ENCODE measurements at places on chromosomes 3 and 15.

- no peak for DNase-seq
Measured at GRCh38 chr3:102531686-102532085, 96.9 kb downstream of the ZPLD1 start.

- DNase-seq: no peak
Measured at GRCh38 chr3:44387404-44387803, 48.8 kb downstream of the TCAIM start.

GRCh38 chr15:51075826-51076523 lies 18.7 kb downstream of the TNFAIP8L3 start:
- no peak for DNase-seq

DNA sequence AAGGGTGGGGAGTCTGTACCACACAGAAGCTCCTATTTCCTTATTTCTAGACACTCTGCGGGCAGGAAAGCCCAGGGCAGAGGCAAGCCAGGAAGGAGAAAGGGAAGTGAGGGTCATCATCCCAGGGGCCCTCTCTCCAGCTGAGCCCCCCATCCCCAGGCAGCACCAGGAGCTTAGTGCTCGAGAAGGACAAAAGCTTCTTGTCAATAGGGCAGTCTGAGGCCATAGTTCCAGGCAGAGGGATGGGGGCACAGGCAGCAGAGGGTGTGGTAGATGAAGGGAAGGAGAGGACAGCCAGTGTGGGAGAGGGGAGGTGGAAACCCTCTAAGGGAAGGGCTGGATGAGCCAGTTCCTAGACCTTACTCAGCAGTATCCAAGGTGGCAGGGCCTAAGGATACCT lies 2.7 kb downstream of the MAP1A start:
- DNase-seq: no peak

GRCh38 chr3:138457863-138458735 lies 23.7 kb downstream of the ESYT3 start:
- DNase-seq: no peak

DNA sequence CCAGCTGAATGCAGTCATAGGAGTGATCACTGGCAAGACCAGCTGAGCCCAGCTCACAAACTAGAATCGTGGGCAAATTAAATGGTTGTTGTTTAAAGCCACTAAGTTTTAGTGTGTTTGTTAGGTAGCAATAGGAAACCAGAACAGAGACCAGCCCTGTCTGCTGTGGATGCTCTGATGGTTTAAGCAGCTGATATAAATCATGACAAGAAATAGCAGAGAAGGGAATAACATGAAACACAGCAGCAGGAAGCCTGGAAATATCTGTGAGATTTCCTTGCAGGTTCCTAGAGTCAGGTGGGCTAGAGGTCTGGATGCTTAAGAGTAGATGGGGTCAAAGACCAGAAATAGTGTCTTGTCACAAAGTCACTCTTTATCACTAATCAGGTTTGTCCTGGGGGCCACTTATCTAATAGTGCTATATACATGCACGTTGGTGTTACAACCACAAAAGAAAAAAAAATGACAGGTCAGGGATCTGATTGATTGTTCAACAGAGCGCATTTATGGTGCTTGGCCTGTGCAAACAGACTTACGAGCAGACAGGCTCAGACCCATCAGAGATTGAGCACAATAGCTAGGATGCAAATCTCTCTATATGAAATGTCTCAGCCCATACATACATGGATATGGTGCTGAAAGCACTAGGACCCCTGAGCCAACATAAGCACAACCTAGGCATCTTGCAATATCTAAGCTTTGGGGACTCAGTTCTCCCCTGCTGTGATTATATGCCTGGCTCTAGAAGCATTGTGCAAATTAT lies 967.7 kb downstream of the AGBL1 start:
- DNase-seq: no peak

DNA sequence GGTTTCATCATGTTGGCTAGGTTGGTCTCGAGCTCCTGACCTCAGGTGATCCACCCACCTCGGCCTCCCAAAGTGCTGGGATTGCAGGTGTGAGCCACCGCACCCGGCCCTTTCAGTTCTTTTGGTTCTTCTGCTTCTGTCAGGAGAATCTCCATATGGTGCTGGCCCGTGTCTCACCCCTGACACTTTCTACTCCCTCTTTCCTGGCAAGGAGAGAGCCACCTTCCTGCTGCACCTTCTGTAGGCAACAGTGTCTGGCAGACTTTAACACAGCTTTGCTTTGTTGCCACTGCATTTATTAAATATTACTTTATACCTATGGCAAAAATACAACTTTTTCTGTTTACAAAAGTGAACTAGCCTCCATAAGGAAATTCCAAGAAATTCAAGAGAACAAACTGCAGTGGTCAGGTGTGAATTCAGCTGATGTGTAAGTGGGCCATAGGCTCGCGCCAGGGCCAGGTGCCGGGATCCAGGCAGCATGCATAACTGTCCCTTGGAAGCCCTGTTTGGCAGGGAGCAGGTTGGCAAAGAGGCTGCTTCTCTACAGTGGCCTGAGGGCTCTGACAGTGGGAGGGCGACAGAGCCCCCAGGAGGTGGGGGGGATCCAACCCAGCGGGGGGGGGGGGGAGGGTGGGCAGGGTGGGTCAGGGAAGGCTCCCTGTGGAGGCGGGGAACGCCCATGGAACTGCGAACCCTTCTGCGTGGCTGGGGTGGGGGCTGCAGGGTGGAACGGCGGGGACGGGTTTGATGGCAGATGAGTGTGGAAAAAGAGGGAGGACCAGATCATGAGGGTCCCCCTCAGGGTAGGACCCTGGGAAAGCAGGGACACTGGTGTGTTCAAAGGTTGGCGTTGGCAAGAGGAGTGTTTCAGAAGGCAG lies 21.1 kb downstream of the CTSH start:
- DNase-seq: no peak

DNA sequence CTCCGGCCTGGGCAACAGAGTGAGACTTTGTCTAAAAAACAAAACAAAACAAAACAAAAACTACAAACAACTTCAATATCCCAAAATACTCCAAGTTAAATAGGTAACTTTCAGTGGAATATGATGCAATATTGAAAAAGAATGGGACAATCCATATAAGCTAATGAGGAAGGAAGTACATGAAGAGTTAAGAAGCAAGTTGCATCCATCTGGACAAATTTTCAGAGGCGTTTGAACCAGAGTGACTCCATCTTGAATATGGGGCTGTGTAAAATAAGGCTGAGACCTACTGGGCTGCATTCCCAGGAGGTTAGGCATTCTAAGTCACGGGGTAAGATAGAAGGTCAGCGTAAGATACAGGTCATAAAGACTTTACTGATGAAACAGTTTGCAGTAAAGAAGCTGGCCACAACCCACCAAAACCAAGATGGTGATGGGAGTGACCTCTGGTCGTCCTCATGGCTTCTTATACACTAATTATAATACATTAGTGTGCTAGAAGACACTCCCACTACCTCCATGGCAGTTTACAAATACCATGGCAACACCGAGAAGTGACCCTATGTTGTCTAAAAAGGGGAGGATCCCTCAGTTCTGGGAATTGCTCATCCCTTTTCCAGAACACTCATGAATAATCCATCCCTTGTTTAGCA lies 58.1 kb upstream of the LCTL start:
- no peak for DNase-seq

GRCh38 chr3:10520072-10520471 lies 14.7 kb upstream of the ATP2B2 start:
- DNase-seq: no peak

All from GM03348 (cell line).